HEK293T (cell line): ENCODE measurements at places on chromosomes 12 and 14.

DNA sequence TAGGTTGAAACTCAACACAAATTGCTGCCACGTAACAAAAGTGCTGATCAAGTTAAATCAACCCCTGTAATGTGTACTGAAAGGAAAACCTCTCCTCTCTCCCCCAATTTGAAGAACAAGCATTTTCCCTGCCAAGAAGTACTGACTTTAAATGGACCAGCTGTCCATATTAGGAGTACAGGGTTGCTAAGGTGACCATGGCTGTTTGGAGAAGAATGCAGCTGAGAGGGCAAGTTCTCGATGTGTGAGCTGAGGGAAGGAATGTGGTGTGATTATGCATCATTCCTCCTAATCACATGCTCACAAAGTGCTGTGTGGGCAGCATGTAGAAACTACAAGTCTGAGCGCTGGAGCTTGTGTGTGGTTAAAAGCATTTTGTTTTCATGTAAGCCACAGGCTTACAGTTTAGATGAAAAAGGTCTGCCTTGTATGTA lies 50.9 kb upstream of the CCT2 start:
- DNase-seq = peak; percentile 33

DNA sequence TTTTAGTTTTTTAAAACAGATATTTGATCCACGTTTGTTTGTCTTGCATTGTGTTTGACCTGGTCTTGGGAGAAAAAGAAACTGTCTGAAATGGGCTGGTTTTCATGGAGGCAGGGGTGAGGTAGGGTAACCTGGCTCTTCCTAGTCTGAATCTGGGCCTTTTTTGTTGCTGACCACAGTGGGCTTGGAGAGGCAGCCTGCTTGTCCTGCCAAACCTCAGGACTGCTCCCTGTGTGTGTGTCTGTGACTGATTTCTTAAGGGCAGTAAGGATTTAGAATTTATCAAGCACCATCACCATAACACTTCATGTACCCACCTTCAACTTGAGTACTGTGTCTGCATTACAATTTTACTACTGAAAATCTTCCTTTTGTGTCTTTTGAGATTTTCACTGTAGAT lies 28.5 kb downstream of the DAAM1 start:
- DNase-seq = no peak

DNA sequence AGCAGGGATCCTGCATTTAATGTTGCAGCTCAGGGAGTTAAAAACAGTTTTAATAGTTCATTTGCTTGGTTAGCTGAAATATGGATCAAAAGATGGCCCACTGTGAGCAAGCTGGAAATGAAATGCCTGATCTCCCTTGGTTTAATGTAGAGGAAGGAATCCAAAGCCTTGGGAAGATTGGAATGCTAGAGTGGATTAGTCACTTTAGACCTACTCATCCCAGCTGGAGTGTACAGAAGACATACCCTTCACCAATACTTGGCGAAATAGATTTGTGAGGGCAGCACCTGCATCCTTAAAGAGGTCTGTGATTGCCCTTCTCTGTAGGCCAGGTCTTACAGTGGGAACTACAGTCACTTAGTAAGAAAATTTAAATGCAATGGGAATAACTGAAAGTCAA lies 58.0 kb upstream of the KRAS start:
- DNase-seq = no peak

DNA sequence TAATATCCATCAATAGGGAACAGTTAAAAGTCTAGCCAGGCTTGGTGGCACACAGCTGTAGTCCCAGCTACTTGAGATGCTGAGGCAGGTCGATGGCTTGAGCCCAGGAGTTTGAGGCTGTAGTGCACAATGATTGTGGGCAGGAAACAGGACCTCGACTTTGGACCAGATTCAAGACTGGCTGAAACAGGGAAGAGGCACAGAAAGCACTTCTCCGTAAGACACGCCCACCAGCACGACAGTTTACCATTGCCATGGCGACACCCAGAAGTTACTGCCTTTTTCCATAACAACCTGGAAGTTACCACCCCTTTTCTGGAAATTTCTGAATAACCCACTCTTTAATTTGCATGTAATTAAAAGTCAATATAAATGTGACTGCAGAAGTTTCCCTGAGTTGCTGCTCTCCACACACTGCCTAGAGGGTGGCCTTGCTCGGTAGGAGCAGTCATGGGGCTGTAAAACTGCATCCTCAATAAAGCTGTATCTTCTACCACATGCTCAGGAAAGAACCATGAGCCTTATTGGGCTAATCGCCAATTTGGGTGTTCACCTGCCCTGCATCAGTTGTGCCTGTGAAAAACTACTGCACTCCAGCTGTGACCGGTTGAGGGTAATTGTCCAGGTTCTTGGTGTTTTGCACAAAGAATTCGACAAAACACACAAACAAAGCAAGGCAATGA lies 4.6 kb upstream of the LRRC23 start:
- DNase-seq = no peak

- DNase-seq = no peak
Measured at GRCh38 chr12:128570191-128571065, 253.3 kb downstream of the SLC15A4 start.

- no peak for DNase-seq
Measured at GRCh38 chr14:54309615-54310014, 87.2 kb upstream of the CDKN3 start.
